ENCODE measurements at places on chromosomes 6 and 20.

- no peak for DNase-seq
Observed at GRCh38 chr6:166393535-166393823, 10.7 kb upstream of the MPC1 start.

DNA sequence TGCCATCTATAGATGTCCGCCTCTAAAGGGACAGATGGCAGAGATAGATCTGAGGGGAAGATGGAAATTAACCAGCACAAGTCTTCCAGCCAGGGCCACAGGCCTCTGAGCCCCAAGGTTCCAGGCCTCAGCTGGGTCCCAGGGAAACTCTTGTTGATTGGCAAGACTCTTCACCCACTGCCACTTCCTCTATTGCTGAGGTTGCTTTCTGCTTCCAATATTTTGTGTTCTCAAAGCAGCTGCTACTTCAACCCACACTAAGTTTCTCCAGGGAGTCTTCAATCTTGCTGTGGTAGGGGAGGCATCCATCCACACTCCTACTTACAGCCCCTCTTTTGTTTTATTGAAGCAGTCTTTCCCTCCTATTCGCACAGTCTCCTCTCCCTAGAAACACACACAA is 36.4 kb upstream of the SASH1 start:
- DNase-seq = no peak

GRCh38 chr20:9454791-9455190 is 59.6 kb upstream of the LAMP5 start:
- DNase-seq = no peak

GRCh38 chr6:142323377-142323776 is 21.6 kb downstream of the ADGRG6 start:
- no peak for DNase-seq

DNA sequence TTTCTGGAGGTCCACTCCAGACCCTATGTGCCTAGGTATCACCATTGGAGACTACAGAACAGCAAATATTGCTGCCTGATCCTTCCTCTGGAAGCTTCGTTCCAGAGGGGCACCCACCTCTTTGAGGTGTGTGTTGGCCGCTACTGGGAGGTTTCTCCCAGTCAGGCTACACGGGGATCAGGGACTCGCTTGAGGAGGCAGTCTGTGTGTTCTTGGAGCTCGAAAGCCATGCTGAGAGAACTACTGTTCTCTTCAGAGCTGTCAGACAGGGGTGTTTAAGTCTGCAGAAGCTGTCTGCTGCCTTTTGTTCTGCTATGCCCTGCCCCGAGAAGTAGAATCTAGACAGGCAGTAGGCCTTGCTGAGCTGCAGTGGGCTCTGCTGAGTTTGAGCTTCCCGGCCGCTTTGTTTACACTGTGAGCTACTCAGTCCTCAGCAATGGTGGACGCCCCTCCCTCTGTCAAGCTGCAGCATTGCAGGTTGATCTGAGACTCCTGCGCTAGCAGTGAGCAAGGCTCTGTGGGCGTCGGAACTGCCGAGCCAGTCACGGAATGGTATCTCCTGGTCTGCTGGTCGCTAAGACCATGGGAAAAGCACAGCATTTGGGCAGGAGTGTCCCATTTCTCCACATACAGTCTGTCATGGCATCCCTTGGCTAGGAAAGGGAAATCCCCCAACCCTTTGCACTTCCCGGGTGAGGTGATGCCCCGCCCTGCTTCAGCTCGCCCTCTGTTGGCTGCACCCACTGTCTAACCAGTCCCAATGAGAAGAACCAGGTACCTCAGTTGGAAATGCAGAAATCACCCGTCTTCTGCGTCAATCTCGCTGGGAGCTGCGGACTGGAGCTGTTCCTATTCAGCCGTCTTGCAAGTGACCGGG is 32.5 kb upstream of the ASCC3 start:
- no peak for DNase-seq

- no peak for DNase-seq
Observed at GRCh38 chr6:105994118-105994590, 92.0 kb upstream of the PRDM1 start.

DNA sequence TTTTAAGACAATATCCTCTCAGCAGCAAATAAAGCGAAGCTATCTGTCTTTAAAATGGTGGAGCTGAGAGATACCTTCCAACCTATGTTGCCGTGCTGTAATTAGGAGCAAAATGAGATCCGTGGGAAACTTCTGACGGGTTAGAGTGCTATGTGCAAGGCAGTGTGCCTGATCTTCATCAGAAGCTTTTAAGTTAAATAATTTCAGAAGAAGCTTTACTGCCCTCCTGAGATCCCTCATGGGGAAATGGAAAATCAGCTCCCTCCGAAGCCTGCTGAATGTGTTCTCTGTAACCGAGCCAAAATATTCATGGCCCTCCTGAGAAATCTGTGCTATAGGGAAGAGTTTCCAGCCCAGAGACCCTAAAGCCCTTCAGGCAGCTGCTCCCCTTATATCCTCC is 43.7 kb upstream of the TBC1D7 start:
- DNase-seq = no peak

GRCh38 chr6:26602262-26602661 is 5.5 kb downstream of the ABT1 start:
- DNase-seq = no peak

Data from caudate nucleus (tissue), 63 donors.